ENCODE measurements at places on chromosomes 2 and 18.

- no peak for DNase-seq
Measured at GRCh38 chr2:235394278-235394828, 99.5 kb upstream of the AGAP1 start.

DNA sequence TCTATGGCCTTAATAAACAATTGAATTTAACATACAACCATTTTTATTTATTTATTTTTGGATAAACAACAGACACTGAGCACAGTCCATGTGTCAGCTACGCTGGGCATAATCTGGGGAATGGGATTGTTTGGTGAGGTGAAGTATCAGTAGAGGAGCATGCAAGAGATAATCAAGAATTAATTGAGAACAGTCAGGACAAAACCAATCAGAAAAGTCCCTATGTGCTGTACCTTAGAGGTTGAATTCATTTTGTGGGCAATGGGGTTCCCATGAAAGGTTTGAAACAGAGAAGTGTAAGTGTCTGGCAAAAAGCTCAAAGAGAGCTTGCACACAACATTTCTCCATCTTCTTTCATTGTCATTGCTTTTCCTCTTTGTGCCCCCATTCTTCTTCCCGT, 198.2 kb downstream of the RNF144A start:
- DNase-seq: no peak

GRCh38 chr2:61018798-61019197, 743 bp upstream of the PUS10 start:
- no peak for DNase-seq

GRCh38 chr2:690799-691198, 13.6 kb upstream of the TMEM18 start:
- no peak for DNase-seq

- DNase-seq: no peak
Measured at GRCh38 chr2:19127616-19128015, 230.8 kb downstream of the OSR1 start.

- DNase-seq: no peak
Measured at GRCh38 chr2:115584507-115584906, 1142.1 kb downstream of the DPP10 start.

- no peak for DNase-seq
Measured at GRCh38 chr2:57965219-57965618, 81.4 kb upstream of the VRK2 start.

GRCh38 chr18:54822872-54823845, 5.1 kb upstream of the RAB27B start:
- no peak for DNase-seq

DNA sequence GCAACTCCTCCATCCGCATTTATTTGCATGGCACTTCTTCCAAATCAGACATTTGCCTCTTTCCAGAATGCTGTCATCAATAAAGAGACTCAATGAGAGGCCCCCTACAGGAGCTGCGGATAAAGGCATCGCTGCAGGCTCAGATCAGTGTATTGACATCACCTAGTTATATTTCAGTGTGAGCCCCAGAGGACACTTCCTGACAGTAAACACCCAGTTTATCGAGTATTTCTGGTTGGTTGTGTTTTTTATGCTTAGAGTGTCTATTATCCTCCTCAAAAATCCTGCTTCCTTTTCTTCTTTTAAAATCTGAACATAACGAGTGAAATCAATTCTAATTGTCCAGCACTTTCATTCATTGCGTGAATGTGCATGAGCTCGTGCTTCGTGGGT, 38.8 kb downstream of the NRP2 start:
- DNase-seq: no peak

DNA sequence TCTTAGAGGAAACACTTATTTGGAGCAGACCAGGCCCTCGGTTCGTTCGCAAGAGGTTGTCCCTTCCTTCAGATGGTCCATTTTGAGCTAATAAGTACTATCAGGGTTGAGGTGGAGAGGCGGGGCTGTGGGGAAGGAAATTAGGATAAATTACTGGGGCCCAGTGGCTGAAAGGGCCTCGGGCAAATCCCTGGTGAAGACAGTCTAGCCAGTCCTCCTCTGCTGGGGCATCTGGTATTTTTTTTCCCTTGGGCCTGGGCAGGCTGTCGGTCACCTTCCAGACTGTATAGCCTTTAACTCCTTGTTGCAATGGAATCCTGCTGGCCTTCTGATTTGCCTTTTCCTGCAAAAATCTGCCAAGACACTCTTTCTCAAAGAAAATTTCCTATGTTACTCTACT, 1.7 kb upstream of the MYO3B start:
- no peak for DNase-seq

GRCh38 chr2:104462731-104463130, 391.2 kb upstream of the POU3F3 start:
- DNase-seq: no peak

- DNase-seq: no peak
Measured at GRCh38 chr2:78540255-78540654, 485.2 kb upstream of the REG3G start.

DNA sequence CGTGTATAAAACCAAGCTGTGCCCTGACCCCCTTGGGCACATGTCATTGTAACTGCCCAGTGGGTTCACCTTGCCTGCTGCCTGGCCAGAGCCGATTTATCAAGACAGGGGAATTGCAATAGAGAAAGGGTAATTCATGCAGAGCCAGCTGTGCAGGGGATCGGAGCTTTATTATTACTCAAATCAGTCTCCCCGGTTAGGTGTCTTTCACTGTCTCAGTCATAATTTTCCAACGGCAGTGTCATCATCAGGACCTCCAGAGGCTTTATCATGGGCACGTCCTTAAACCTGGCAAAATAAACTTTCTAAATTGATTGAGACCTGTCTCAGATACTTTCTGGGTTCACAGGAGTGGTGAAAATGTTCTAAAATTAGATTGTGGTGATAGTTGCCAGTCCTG, 29.6 kb upstream of the PGAP1 start:
- no peak for DNase-seq

DNA sequence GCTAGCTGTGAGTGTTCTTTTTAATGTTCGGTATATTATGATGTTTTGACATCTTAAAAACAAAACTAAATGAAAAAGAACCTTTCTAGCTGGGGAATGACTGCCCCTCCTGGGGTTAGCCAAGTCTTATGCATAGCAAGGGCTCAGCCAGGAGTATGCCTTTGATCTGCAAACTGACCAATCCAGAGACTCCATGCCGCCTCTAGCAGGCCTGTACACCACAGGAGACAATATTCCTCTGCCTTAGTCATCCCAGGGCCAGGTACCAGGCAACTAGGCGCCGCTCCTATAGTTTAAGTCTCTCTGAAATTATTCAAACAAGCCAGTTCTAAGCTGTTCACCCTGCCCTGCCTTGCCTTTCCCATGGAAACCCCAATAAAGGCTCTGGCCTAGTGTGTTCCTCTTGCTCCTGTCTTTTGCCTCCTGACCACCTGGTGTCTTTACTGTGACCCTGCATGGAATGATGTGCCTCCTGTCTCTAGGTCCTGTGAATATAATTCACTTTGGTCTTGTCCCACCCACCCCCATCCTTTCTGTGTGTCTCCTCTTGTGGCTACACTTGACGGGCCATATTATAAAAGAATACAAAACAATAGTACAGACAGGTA, 52.0 kb upstream of the CHN1 start:
- no peak for DNase-seq

DNA sequence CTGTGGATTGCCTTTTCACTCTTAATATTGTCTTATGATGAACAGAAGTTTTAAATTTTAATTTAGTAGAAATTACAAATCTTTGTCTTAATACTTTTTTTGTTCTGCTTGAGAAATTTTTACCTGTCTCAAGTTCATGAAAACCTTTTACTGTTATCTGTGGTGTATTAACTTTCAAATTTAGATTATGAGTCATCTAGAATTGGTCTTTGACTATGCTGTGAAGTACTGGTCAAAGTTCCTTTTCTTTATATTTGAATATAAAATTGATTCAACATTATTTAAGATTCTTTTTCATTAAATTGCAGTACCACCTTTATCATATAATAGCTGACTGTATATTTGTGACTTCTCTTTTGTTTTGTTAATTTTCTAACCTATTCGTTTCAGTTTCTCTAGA, 1385.5 kb upstream of the ZEB2 start:
- no peak for DNase-seq

GRCh38 chr2:220504938-220505503, 877.6 kb downstream of the SLC4A3 start:
- no peak for DNase-seq

- DNase-seq: no peak
Measured at GRCh38 chr2:26725521-26725820, 32.9 kb downstream of the KCNK3 start.

DNA sequence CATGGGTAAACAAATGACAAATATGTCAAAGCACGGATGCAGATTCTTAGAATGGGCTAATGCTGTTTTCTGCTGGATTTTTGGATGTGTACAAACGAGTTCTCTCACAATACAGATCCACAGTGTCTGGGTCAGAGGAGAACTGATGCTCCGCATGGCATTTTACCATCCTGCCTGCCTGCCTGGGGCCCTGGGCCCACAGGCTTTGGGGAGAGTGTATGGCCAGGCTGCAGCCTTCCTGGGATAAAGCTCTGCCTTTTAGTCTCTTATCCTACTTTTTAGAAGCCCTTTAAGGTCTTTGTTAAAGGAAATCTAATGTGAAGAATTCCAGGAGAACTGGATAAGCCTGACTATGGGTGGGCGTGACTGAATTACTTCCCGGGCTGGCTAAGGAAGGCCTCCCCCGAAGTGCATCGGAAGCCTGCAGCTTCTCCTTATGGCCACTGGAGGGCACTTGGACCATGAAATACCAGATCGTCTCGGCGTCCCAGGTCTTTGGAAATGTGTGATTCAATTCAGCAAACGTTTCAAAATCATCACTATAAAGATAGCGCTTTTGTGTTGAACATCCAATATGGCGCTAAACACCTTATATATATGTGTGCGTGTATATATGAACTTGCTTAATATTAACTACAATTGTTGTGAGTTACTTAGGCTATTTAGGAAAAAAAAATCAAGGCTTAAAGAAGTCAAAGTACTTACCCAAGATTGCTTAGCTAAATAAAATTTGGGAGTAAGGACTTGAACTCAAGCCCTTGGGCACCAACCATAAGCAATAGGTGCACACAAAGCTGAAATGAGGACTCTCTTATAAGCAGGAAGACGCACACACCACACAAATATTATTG, 15.2 kb upstream of the DNPEP start:
- DNase-seq: peak; percentile 29

GRCh38 chr18:47936952-47937351, 6.5 kb upstream of the SMAD2 start:
- no peak for DNase-seq

GRCh38 chr2:10982931-10983701, 71.4 kb downstream of the KCNF1 start:
- no peak for DNase-seq

GRCh38 chr2:211429256-211429920, 873.0 kb downstream of the CPS1 start:
- DNase-seq: no peak

DNA sequence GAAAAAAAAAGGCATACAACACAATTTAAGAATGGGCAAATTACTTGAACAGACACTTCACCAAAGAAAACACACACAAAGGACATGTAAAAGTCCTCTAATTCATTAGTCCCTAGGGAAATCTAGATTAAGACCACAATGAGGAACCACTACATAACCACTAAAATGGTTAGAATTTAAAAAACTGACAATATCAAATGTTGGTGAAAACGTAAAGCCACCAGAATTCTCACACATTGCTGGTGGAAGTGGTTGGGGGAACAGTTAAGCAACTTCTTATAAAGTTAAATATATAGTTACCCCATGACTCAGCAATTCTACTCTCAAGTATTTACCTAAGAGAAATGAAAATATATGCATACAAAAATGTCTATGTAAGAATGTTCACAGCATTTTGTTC, 11.8 kb downstream of the RTN4 start:
- DNase-seq: no peak

DNA sequence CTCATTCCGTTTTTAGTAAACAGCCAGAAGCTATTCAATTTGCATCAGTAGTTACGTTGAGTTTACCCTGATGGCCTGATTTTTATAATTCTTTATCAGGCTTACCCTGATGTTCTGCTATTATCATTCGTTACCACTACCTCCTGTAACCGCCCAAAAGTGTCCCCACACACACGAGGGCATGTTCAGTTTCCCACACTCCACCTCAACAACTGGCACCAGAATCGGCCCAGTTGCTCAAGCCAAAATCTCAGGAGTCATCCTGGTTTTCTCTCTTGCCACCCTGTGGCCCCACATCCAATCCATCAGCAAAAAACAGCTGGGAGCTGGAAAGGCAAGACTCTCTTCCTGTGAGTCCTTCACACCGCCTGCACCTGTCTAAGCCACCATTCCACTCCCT, 102.9 kb upstream of the RAB6C start:
- no peak for DNase-seq

DNA sequence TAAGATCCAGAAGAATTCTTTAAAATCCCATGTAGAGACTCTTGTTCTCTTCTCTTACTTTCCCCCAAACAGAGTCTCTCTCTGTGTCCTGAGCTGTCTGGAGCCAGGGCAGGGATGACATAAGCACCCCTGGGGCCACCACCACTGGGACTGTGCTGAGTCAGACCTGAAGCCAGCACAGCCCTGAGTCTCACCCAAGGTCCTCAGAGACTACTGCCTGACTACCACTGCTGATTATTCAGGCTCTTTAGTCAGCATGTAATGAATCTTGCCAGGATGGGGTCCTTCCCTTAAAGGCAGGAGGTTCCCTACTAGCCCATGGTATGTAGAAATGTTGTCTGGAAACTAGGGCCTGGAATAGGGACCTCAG, 34.9 kb upstream of the DYNC1I2 start:
- no peak for DNase-seq

- DNase-seq: no peak
Measured at GRCh38 chr2:180077295-180077906, 70.3 kb upstream of the CWC22 start.

DNA sequence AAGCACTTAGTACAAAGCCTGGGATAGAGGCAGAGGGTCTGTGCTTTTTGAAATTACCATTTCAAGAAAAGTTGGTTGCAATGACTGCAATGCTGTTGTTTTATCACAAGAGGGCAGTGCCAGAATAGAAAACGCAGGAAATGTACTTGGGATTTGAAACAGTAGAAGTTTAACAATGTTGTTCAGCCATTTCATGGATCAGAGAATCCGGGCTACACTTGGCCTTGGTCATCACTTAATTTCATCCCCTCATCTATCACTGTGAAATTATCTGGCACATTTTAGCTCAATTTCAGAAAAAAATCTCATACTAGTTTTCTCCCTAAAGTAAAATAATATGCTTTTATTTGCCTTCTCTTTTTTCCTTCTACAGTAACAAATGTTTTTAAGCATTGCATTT, 70.8 kb downstream of the RAPGEF4 start:
- DNase-seq: no peak

DNA sequence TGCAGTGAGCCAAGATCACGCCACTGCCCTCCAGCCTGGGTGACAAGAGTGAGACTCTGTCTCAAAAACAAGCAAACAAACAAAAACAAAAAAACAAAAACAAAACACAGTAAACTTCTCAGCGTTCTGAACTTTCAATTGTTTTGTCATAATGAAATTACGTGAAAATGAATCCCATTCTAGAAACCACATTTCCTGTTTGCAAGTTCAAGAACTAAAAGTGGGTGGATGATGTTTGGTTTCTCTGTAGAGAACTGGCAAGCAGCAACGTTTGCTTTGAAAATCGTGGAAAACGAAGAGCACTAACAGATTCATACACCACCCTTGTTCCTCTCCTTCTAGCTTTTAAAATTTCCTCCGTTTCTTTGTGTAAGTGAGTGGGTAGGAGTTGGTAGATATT, 226.1 kb upstream of the LYPD1 start:
- DNase-seq: no peak

GRCh38 chr2:159595410-159596046, 20.8 kb downstream of the BAZ2B start:
- DNase-seq: no peak

- no peak for DNase-seq
Measured at GRCh38 chr2:9958057-9958456, 6.6 kb downstream of the GRHL1 start.
